Thymus (tissue), 14 donors: ENCODE measurements at places on chromosomes 5 and 9. TPM values are rescaled to one million over a fixed set of nuclear protein-coding genes. Genes with fewer than 3 reads are reported as not detected.

DNA sequence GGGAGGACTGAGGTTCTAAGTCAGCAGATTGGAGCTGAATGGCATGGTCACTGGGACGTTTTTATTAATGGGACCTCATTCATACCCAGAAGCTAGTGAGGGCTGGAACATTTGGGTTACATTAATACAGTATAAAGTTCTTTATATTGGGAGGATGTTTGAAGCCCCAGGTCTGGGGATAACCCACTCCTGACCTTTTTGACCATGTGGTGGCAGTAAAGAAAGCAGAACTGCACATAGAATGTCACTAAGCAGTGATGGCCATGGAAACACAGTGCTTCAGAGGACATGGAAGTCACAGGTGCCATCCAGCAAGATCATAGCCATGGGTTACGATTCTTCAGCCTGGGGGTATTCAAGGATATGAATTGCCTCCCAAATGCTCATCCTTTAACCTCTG, 176.0 kb downstream of the ATP10B start:
- no peak for DNase-seq
- no peaks in the 10 kb centered on the region for H3K4me1 ChIP-seq
- H3K36me3 ChIP-seq = no peaks in the 10 kb centered on the region

DNA sequence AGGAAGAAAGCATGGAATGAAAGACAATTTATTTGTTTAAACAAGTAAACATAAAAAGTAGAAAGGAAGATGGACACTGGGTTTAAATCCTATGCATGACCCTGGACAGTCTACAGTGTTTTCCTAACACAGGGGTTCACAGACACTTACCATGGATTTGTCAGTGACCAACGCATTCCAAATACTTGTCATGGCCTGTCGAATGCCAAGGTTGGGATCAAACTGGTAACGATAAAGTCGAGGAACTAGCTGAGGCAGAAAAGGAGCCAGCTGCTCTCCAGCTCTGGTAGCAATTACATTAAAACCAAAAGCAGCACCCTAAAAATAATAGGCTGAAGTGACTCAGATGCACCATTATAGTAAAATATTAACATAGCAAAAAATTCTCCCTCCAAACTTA, 59.4 kb upstream of the OR2K2 start:
- peaks cover 15% of the 10 kb centered on the region for H3K36me3 ChIP-seq
- no peak overlapping the region for H3K4me3 ChIP-seq
- DNase-seq = no peak
- H3K27ac ChIP-seq = no peak overlapping the region
- no peaks in the 10 kb centered on the region for H3K27me3 ChIP-seq
- no peaks in the 10 kb centered on the region for H3K4me1 ChIP-seq

GRCh38 chr9:3773362-3774060, 247.7 kb upstream of the RFX3 start:
- no peak overlapping the region for H3K4me3 ChIP-seq
- H3K36me3 ChIP-seq = no peaks in the 10 kb centered on the region
- no peaks in the 10 kb centered on the region for H3K27me3 ChIP-seq
- no peaks in the 10 kb centered on the region for H3K4me1 ChIP-seq
- H3K27ac ChIP-seq = no peak overlapping the region
- DNase-seq = no peak

DNA sequence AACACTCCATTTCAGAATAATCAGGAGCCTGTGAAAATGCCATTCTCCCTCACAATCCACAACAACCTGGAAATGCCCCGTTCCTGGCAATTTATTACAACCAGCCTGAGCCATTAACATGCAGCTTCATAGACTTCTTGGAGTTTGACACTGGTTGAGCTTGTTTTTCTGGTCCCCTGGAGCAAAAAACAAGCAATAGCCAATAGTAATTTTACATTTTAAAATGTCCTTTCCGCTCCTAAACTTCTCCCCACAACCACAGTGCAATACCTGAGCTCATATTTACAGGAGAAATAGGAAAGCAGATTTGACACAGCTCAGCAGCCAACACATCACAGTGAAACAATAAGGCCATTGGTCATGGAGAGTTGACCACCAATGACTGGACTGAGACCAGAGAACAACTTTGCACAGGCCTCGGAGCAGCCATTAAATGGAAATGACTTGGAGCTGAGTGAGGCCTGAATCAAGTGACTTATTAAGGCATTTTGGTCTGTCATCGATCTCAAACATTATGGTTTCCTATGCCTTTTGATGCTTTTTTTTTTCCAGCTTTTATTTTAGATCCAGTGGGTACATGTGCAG, 73.0 kb downstream of the ENC1 start:
- no peaks in the 10 kb centered on the region for H3K36me3 ChIP-seq
- no peak overlapping the region for H3K4me3 ChIP-seq
- no peaks in the 10 kb centered on the region for H3K27me3 ChIP-seq
- no peak overlapping the region for H3K27ac ChIP-seq

DNA sequence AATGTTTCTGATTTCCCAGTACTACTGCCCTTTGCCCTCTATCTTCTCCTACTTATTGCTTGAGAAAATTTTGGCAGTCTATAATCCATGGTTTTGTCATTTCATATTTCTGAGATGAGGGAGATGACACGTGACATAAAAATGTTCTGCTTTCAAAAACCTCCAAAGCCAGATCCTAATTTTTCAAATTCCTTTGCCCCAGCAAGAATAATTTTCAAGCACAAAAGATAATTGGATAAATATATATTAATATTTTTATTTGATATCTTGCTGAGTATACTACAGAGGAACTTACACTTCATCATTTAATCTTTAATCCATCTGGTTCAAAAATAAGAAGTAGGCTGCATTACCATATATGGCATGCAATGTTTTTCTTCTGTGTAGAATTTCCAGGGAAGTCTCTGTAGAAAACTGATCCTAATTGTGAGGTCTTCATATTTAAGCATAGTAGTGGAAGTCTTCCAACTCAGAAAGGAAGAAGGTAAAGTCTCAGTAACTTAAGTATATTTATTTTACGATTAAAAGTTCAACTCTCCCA, 1738.8 kb downstream of the EFNA5 start:
- H3K4me1 ChIP-seq = no peaks in the 10 kb centered on the region
- no peak for DNase-seq
- no peak overlapping the region for H3K4me3 ChIP-seq
- H3K36me3 ChIP-seq = no peaks in the 10 kb centered on the region
- H3K27ac ChIP-seq = no peak overlapping the region
- H3K27me3 ChIP-seq = no peaks in the 10 kb centered on the region

GRCh38 chr5:83583859-83584258, 112.3 kb downstream of the VCAN start:
- H3K4me3 ChIP-seq = no peak overlapping the region
- no peaks in the 10 kb centered on the region for H3K27me3 ChIP-seq
- H3K4me1 ChIP-seq = no peaks in the 10 kb centered on the region
- no peak for DNase-seq

DNA sequence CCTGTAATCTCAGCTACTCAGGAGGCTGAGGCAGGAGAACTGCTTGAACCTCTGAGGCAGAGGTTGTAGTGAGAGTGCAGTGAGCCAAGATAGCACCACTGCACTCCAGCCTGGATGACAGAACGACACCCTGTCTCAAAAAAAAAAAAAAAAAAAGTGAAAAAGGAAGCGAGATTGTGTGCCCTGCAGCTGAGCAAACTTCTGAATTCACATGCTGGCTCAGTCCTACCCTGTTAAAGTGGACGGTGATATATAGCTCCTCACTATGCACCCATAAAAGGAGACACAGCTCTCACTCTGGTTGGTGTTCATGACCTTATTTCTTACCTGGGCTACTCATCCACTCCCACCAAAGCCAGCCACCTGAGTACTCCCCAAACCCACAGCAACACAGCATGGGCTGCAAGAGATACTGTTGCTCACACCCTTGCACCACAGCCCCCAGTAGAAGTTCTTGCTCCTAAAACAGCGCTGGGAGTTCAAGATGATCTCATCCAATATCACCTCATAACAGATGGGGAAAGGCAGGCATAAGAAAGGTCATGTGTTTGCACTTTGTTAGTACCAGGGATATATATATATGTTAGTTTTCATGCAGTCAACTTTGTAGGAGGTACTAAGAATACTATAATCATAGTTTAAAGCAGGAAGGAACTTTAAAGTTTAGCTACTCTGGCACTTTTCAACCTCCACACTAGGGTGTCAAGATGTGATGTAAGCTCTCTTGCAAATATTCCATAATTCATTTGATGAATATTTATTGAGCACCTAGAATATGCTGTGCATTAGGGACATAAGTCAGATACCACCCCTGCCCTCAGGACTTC, 4.0 kb downstream of the TTLL11 start:
- DNase-seq = no peak
- no peak overlapping the region for H3K27ac ChIP-seq
- peaks cover 11% of the 10 kb centered on the region for H3K4me1 ChIP-seq
- H3K27me3 ChIP-seq = peaks cover 11% of the 10 kb centered on the region

DNA sequence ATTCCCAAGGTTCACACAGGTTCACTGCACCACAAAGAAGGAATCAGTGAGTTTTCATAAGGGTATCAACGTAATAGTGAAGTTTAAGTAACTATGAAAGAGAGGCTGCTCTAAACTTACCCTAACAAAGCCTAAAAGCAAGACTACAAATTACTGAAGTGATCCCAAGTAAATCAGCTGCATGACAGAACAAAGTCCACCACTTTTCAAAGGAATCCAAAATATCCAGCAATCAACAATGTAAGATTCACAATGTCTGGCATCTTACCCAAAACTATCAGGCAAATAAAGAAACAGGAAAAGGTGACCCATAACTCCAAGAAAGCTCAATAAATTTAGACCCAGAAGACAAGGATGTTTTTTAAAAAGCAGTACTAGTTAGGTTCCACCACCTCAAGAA, 70.1 kb downstream of the GNAQ start:
- peaks cover 3% of the 10 kb centered on the region for H3K4me1 ChIP-seq
- DNase-seq = no peak
- no peaks in the 10 kb centered on the region for H3K36me3 ChIP-seq
- peak overlapping the region; percentile 15 for H3K27ac ChIP-seq
- no peak overlapping the region for H3K4me3 ChIP-seq

DNA sequence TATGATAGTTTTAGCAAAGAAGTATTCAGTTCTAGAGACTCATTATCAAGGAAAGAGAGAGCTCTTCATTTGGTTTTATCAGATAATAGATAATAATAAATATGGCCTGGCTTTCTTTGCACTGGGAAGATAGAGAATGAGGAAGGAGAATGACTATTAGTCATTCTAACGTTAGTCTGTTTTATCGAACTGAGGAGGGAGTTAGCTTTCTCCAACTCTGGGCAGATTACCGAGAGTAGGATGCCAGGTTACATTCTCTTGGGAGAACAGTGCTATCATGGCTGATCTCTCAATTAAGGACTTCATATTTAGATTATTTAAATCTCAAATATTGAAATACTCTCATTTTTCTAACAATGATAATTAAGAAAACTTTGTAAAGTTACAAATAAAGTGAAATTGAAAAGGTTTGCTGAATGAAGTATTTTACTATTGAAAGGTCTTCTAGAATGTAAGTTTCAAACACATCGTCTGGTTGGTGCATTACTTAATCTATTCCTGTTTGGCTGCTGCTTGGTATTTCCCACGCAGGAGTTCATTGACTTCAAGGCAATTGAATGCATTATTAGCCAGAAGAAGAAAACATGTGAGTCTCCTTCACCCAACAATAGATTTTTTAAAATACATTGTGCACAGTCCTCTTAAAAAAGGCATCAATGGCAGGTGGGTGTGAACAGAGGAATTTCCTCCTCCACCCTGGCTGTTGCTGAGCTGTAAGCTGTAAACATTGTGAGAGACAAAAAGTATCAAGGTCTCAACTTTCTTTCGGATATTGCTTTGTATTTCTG, 140.8 kb downstream of the C9orf152 start:
- no peak overlapping the region for H3K4me3 ChIP-seq
- no peaks in the 10 kb centered on the region for H3K27me3 ChIP-seq
- no peak overlapping the region for H3K27ac ChIP-seq

- H3K27ac ChIP-seq = no peak overlapping the region
- H3K27me3 ChIP-seq = no peaks in the 10 kb centered on the region
- peaks cover 5% of the 10 kb centered on the region for H3K4me1 ChIP-seq
- no peak overlapping the region for H3K4me3 ChIP-seq
Measured at GRCh38 chr5:82111191-82111590, 139.4 kb downstream of the ATG10 start.

DNA sequence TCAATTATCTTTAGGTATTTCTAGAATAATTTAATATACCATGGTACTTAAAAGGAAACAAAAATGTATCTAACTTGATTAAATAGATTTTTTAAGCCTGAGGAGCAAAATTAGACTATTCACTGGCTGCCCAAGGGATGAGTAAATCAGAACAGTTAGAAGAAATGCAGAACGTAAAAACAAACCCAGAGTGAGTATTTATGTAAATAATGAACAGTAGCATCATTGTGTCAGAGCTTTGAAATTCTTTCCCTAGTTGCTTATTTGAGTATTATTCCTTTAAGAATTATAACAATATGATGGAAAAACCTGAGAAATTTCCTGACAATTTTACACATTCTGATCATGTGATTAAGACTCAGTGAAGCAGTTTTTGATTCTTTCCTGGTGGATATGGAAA, 200.9 kb downstream of the GDNF start:
- H3K4me1 ChIP-seq = no peaks in the 10 kb centered on the region
- DNase-seq = no peak
- H3K4me3 ChIP-seq = no peak overlapping the region
- H3K27me3 ChIP-seq = no peaks in the 10 kb centered on the region
- no peaks in the 10 kb centered on the region for H3K36me3 ChIP-seq

GRCh38 chr9:132411091-132411508, 1.1 kb downstream of the CFAP77 start:
- H3K27me3 ChIP-seq = peaks cover 58% of the 10 kb centered on the region
- H3K4me1 ChIP-seq = peaks cover 17% of the 10 kb centered on the region
- H3K36me3 ChIP-seq = no peaks in the 10 kb centered on the region
- no peak overlapping the region for H3K4me3 ChIP-seq
- no peak overlapping the region for H3K27ac ChIP-seq
- DNase-seq = peak; percentile 54

GRCh38 chr5:19496056-19496455, 491.9 kb downstream of the CDH18 start:
- no peaks in the 10 kb centered on the region for H3K27me3 ChIP-seq
- no peak overlapping the region for H3K27ac ChIP-seq
- H3K4me3 ChIP-seq = no peak overlapping the region
- DNase-seq = no peak

CKMT2 gene
- 0.33 TPM for total RNA-seq

TMEM252 gene
- total RNA-seq = not detected

FST gene
- 1.6 TPM for total RNA-seq

ADGRD2 gene
- total RNA-seq = 0.09 TPM

BTNL3 gene
- not detected for total RNA-seq

RNF180 gene
- total RNA-seq = 0.52 TPM

MORN5 gene
- total RNA-seq = not detected

GFPT2 gene
- total RNA-seq = 0.85 TPM

SMIM33 gene
- 0.28 TPM for total RNA-seq

FNIP1 gene
- 15.9 TPM for total RNA-seq

CTXN3 gene
- not detected for total RNA-seq

FGF10 gene
- total RNA-seq = 0.99 TPM

DOCK2 gene
- total RNA-seq = 99.4 TPM

CLINT1 gene
- 44.7 TPM for total RNA-seq
